ENCODE measurements at places on chromosomes 5 and 9.

- DNase-seq: no peak
Measured at GRCh38 chr9:83511051-83511450, 27.1 kb downstream of the FRMD3 start.

DNA sequence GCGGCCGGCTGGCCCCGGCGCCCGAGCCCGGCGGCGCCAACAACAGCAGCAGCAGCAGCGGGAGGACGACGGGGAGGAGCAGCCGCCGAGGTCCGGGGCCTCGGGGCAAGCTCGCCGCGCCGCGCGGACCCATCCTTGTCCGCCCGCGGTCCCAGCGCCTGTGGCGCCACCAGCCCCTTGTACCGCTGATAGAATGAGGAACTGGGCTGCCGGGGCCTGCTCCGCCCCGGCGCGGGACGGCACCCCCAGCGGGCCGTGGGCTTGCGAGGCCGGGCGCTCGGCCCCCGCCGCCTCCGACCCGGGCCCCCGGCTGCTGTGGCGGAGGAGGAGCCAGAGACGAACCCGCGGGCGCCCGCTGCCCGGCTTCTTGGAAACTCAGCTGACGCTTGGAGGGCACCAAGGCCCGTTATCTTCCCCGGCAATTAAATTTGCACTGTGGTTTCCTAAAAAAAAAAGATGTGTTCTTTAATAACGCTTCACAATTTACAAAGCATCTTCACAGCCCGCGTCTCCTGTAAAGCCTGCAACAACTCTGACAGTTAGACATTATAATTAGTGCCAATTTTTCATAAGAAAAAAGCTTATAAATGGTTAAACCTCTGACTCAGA, at the start of gene ARSB:
Gene ARSB (minus strand): TSS at position 195 of the 609 bp plus-strand sequence. CDS start 62 bp downstream, at position 133.
- peak; percentile 46 for DNase-seq

GRCh38 chr9:73294336-73294735, 142.7 kb downstream of the ANXA1 start:
- DNase-seq: no peak

GRCh38 chr9:92716557-92716956, 46.6 kb upstream of the IPPK start:
- peak; percentile 59 for DNase-seq

- DNase-seq: no peak
Measured at GRCh38 chr5:56195016-56195415, 38.1 kb downstream of the ANKRD55 start.

- no peak for DNase-seq
Measured at GRCh38 chr5:79529110-79529509, 15.2 kb upstream of the HOMER1 start.

DNA sequence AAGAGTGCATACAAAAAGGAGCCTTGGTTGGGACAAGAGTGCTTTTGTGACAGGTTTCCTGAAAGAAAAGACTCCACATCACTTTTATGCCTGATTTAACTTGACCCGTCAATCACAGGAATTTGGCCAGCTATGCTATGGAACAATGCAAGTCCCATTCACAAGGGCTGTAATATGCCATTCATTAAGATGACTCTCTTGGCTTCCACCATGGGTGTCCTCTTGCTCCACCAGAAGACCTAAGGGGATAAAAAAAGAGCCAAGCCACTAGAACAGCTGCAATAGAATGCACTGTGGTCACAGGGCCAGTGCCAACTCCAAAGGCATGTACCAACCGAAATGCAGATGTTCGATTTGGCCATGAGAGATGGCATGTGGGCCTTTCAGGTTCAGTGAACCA, 480.1 kb upstream of the MPDZ start:
- no peak for DNase-seq

Measured in caudate nucleus (tissue), 63 donors.